ENCODE measurements at places on chromosomes 6 and 20.

- no peak for DNase-seq
Observed at GRCh38 chr6:125953502-125953875, 3.1 kb upstream of the HINT3 start.

GRCh38 chr20:6632187-6632586 is 135.3 kb upstream of the BMP2 start:
- no peak for DNase-seq

- no peak for DNase-seq
Observed at GRCh38 chr20:8330785-8331695, 199.0 kb downstream of the PLCB1 start.

- no peak for DNase-seq
Observed at GRCh38 chr6:24969343-24969860, 33.6 kb upstream of the RIPOR2 start.

GRCh38 chr6:130699742-130700141 is 127.5 kb upstream of the SMLR1 start:
- no peak for DNase-seq

GRCh38 chr6:144214622-144215401 is 64.5 kb downstream of the STX11 start:
- DNase-seq: no peak
